ENCODE measurements at places on chromosomes 4 and X.

DNA sequence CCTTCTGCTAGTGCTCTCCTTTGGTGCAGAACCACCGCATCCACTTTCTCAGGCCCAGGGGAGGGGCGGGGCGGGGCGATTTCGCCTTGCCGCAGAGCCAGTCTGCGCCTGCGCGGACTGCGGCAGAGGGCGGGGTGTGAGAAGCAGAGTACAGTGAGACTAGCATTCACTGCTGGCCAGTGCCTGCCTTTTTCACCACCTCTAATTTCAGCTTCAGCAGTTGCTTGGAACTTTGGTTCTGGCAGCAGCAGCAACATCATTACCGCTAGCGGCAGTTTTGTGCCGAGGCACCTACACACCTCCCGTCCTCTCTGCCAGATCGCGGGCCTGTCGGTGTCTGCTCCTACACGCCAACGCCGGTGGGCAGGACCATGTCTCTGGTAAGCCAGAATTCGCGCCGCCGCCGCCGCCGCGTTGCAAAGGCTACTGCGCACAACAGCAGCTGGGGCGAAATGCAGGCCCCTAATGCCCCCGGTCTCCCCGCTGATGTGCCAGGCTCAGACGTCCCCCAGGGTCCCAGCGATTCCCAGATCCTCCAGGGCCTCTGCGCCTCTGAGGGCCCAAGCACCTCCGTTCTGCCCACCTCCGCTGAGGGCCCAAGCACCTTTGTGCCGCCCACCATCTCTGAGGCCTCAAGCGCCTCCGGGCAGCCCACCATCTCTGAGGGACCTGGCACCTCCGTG, at the start of gene MAGEE1:
MAGEE1 (plus strand) TSS at position 151 of the 683 bp plus-strand sequence; CDS start at position 372, 221 bp downstream.
- peak; percentile 79 for DNase-seq

GRCh38 chr4:8856835-8857621, 14.6 kb downstream of the HMX1 start:
- DNase-seq: no peak

- no peak for DNase-seq
These were observed 1977.2 kb downstream of the PCDH7 start for GRCh38 chr4:32697281-32697814.

DNA sequence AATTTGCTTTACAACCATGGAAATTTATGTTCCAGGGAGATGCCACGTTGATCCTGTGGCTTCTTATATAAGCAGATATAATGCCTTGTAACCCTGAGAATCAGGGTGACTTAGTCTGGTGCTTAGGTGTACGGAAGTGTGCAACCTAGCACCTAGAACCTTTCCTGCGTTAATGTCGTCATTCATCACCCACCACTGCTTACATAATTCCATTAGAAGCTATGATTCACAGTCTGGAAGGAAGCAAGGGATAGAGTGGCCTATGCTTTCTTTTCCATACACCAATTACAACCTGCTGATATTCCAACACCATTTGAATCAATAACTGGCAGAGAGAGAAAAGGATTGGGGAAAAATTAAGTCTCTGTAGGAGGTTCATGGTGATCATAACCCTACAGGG, 17.3 kb upstream of the CXCL8 start:
- no peak for DNase-seq

All from thyroid gland (tissue), 4 donors.